ENCODE measurements at places on chromosomes 12 and 14. TPM values are rescaled to one million over a fixed set of nuclear protein-coding genes. Genes with fewer than 3 reads are reported as not detected.
A peak's percentile ranks its signal among the peaks of the same experiment; 100 is the strongest.

KRT2 gene
- not detected for total RNA-seq

- no peak for DNase-seq
Observed at GRCh38 chr12:120142231-120142877, 25.8 kb upstream of the RAB35 start.

DNA sequence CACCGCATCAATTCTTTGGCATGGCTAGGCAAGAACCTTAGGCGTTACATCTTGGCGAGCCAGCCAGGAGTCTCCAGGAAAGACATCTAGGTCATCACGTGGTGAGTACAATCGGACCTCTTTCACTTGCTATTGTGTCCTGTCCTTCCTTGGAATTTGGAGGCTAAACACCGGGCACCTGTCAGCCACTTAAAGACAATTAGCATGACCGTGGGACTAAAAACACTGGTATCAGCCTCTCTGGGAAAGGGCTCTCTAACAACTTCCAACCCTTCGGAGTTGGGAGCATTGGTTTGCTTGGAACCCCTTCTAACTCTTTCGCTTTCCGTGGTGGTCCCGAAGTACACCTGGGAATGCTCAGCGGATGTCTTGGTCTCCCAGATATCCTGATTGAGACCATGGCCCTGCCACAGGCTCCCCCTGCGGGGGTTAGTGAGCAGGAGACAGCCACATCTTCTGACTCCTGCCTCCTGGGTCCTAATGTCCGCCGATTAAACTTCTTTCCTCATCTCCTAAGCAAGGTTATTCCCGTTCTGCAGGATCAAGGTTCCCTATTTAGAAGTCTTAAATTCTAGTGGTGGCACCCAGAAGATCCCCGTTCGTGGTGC lies 971.7 kb downstream of the FSCB start:
- DNase-seq: no peak

DNA sequence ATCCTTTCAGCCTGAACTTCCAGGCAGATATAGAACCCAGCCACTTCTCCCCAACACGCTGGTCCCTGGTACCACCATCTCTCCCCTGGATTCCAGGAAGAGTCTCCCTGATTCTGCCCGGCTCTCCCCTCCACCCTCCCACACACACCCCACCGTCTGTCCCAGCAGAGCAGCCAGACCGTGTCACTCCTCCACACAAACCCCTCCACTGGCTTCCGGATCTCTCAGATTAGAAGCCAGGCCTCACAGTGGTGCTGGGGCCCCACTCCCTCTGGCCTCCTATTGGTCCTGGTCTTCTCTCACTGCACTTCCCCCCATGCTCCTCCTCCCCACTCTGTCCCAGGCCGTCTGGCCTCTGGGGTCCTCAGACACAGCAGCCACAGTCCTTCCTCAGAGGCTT lies 52.4 kb upstream of the CDKN3 start:
- no peak for DNase-seq

- DNase-seq: peak; percentile 54
Observed at GRCh38 chr14:103561381-103562178, 877 bp downstream of the BAG5 start.

GRCh38 chr12:58046271-58046670 lies 104.9 kb downstream of the ATP23 start:
- no peak for DNase-seq

- DNase-seq: peak; percentile 4
Observed at GRCh38 chr12:71469258-71469750, 29.7 kb downstream of the LGR5 start.

KIF26A gene
- not detected for total RNA-seq

All from HFFc6 (cell line).